ENCODE measurements at places on chromosomes 7 and 10. TPM values are rescaled to one million over a fixed set of nuclear protein-coding genes. Genes with fewer than 3 reads are reported as not detected.

The STEAP1B gene
- total RNA-seq: not detected

The GLI3 gene
- total RNA-seq: 1.8 TPM

The WNT16 gene
- not detected for total RNA-seq

The SERPINE1 gene
- 183 TPM for total RNA-seq

The ATOH7 gene
- total RNA-seq: under 0.01 TPM

The CFAP69 gene
- 2.3 TPM for total RNA-seq

The SLC13A1 gene
- not detected for total RNA-seq

The CPVL gene
- 11.4 TPM for total RNA-seq

The DNAAF5 gene
- 32.6 TPM for total RNA-seq

The GNAT3 gene
- 0.22 TPM for total RNA-seq

The DYDC2 gene
- total RNA-seq: not detected

The LRMDA gene
- 3.9 TPM for total RNA-seq

The CYP2W1 gene
- 0.22 TPM for total RNA-seq

The ADAMTS14 gene
- under 0.01 TPM for total RNA-seq
